Neural crest cell (in vitro differentiated cells): ENCODE measurements at places on chromosomes 11 and 22. TPM values are rescaled to one million over a fixed set of nuclear protein-coding genes. Genes with fewer than 3 reads are reported as not detected.

Gene APOA5
- total RNA-seq = not detected in 2 replicates

Gene PRR33
- not detected in 2 replicates for total RNA-seq

Gene HEPHL1
- not detected in 2 replicates for total RNA-seq

Gene PLAAT4
- not detected in 2 replicates for total RNA-seq

Gene HTATIP2
- total RNA-seq = 17.0 and 17.8 TPM in 2 replicates

Gene MS4A15
- total RNA-seq = not detected in 2 replicates

Gene BTBD18
- total RNA-seq = not detected in 2 replicates

Gene MMP3
- total RNA-seq = not detected in 2 replicates

Gene SCGB1C1
- total RNA-seq = not detected in 2 replicates

Gene MUC5AC
- not detected in 2 replicates for total RNA-seq

Gene CBX6
- 45.8 and 48.2 TPM in 2 replicates for total RNA-seq

Gene OR8K5
- not detected in 2 replicates for total RNA-seq

Gene OR5A1
- total RNA-seq = not detected in 2 replicates

Gene SYT13
- 1.7 TPM in 2 replicates for total RNA-seq

Gene ZNF202
- 22.8 and 25.1 TPM in 2 replicates for total RNA-seq

Gene B3GAT1
- total RNA-seq = 31.8 and 32.3 TPM in 2 replicates

Gene CRY2
- 19.0 and 23.8 TPM in 2 replicates for total RNA-seq

Gene TRIM34
- 1.1 TPM in 1 of 2 replicates, not detected in the other for total RNA-seq

Gene ESAM
- 0.96 and 1.1 TPM in 2 replicates for total RNA-seq

Gene TYR
- not detected in 2 replicates for total RNA-seq
